NCI-H1105 treated with DMSO at 0.1 percent for 48 hours (cell line): ENCODE measurements at places on chromosomes 4 and X.
A peak's percentile ranks its signal among the peaks of the same experiment; 100 is the strongest.

DNA sequence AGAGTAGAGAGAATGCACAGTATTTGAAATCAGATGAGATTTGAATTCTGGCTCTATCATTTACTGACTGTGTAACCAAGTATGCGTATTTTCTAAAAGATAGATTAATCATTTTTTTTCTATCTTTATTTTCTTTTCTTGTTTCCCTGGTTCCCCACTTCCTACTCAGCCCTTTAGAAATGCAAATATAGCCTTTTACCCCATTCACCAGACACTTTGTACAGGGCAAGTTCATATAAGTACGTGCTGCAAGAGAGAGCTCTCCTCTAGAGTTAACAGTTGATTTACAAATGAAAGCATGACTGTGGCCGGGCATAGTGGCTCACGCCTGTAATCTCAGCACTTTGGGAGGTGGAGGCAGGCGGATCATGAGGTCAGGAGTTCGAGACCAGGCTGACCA is 17.8 kb upstream of the TDO2 start:
- DNase-seq, result no peak

DNA sequence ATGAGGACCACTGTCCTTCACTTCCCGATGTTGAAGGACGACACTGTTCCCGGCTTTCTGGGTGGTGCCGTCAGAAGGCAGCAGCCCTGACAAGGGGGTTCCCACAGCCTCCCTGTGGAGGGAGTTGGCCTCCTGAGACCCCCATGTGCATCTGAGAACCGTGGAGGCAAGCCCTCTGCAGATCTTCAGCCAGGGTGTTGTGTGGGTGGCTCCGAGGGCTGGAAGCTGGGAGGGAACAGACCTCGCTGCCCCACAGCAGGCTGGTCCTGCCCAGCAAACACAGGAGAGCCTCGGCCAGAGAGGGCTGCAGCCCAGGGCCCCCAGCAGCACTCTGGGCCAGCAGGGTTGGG is 16.2 kb downstream of the DGKQ start:
- no peak for DNase-seq

GRCh38 chr4:80500613-80501012 is 165.1 kb downstream of the CFAP299 start:
- DNase-seq, result no peak

- DNase-seq, result no peak
These were observed 11.7 kb upstream of the MAP7D3 start for GRCh38 chrX:136262812-136263315.

DNA sequence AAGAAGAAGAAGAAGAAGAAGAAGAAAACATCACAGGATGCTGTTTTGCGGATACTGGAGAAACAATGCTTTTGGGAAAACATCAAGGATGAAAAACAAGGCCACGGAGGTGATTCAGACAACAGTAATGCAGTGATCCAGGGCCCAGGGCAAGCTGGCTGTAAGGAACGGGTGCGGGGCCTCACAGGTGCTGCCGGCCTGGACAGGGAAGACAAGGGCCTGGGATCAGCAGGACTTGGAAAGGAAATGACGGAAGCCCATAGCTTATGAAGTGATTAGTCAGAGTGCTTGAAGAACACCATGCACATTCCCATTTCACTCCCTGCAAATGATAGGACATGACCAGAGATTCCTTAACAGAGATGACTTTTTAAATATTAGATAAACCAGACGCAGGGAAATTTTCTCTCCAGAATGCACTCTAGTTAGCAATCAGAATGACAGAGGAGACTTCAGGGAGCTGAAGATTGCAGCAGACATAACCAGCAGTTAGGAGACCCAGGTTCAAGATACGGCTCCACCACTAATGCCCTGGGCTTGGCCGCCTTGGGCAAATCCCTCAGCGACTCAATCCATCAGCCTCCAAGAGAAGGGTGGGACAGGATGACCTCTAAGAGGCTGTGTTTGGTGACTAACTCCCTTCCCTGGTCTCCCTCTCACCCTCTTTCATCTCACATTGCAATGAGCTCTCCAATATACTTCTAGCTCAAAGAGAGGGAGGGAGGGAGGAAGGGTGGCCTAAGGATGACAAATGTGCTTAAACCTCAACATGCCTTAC is 54.1 kb downstream of the APBB2 start:
- no peak for DNase-seq

DNA sequence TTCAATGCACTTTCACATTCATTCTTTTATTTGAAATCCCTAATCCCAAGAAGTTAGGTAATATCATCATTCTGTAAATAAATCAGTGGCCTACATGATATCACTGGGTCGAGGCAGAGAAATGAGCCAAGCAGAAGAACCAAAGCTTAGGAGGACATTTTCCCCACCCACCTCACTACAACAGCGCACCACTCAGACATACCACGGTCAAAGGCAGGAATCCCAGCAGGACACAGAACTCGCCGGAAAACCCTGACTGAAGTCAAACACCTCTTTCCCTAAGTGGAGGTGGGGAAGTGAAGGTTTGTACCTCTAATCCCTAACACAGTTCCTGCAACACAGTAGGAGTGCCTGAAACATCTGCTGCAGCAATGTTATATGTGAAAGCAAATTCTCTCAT is 21.5 kb downstream of the RELL1 start:
- no peak for DNase-seq

- no peak for DNase-seq
These were observed 199.2 kb downstream of the RASL11B start for GRCh38 chr4:53061091-53061850.

DNA sequence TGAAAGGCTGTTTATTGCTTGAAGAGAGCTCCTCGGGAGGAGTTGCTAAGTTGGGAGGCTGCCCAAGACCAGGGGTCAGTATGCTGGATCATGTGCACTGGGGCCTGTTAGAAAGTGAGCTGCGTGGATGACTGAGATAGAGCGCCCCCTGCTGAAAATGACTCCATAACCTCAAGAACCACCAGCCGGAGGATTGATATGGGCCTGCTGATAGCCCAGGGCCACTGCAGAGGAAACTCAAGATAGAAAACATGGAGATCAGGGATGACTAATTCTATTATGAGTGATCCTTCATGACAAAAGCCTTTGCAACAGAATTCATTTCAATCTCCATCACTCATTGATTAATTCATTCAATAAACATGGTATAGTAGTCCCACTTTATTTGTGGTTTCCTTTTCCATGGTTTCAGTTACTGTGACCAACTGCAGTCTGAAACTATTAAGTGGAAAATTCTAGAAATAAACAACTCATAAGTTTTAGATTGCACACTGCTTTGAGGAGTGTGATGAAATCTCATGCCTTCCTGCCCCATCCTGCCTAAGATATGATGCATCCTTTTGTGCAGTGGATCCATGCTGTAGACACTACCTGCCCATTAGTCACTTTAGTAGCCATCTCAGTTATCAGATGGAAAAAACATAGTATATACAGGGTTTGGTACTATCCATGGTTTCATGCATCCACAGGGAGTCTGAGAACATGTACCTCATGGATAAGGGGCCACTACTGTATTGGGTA is 126.7 kb upstream of the MBNL3 start:
- peak; percentile 15 for DNase-seq

- no peak for DNase-seq
These were observed 35.3 kb downstream of the FAM13A start for GRCh38 chr4:89021684-89022083.

GRCh38 chrX:23559975-23560374 is 107.3 kb upstream of the PRDX4 start:
- no peak for DNase-seq

- no peak for DNase-seq
These were observed 146.4 kb downstream of the GPC3 start for GRCh38 chrX:133838761-133839676.

- DNase-seq, result no peak
These were observed 15.2 kb upstream of the TXLNG start for GRCh38 chrX:16770970-16771482.

GRCh38 chr4:127236889-127237288 is 395.9 kb upstream of the INTU start:
- no peak for DNase-seq

GRCh38 chrX:139881572-139881971 is 51.3 kb downstream of the ATP11C start:
- no peak for DNase-seq

GRCh38 chrX:72280321-72280845 is 3.3 kb upstream of the RPS4X start:
- no peak for DNase-seq

DNA sequence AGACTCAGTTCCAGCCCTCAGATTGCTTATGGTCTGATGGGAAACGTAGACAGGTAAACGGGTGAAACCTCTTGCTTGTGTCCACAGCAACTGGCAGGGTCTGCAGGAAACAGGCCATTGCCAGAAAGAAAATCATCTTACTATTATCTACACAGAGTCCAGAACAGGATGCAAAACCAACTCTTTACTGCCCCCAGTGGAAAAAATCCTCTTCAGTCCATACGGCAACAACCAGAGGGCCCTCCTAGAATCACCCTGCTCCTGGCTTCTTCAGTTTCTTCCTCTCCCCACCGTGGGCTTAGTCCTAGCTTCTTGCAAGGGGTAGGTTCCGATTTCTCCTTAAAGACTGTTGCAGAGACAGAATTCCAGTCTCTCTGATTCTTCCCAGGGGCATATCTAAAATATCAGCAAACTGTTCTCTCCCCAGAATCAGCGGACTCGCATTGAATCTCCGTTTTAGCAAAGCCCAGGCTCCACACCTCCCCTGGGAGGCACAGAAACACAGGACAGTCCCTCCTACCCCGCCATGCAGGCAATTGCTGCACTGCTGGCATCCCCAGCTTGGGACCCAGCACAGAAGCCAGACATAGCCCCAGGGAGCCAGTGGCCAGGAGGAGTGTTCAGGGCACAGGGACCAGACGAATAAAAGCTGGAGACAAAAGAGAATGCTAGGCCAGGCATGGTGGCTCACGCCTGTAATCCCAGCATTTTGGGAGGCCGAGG is 41.0 kb upstream of the SH3RF1 start:
- DNase-seq, result peak; percentile 2

- DNase-seq, result no peak
These were observed 1450.3 kb downstream of the STIM2 start for GRCh38 chr4:28310926-28311325.

- no peak for DNase-seq
These were observed 1136.6 kb downstream of the FAT4 start for GRCh38 chr4:126451237-126451873.

GRCh38 chr4:187188118-187188517 is 464.5 kb upstream of the FAT1 start:
- DNase-seq, result no peak

DNA sequence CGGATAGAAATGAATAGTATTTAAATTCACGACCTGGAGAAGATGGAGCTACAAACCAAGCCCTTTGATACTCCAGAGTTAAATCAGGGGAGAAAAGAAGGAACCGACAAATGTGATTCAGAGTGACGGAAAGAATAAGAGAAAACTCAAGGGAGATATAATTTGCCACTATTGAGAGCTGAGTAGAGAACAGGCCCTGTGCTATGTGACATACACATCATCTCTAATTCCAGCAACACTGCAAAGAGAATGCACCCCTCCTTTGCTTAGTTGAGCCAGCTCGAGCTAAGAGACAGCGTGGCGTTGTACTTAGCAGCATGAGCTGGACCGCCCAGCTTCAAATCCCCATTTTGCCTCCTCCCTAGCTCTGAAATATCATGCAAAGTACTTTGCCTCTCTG is 266.4 kb upstream of the TENM3 start:
- no peak for DNase-seq

DNA sequence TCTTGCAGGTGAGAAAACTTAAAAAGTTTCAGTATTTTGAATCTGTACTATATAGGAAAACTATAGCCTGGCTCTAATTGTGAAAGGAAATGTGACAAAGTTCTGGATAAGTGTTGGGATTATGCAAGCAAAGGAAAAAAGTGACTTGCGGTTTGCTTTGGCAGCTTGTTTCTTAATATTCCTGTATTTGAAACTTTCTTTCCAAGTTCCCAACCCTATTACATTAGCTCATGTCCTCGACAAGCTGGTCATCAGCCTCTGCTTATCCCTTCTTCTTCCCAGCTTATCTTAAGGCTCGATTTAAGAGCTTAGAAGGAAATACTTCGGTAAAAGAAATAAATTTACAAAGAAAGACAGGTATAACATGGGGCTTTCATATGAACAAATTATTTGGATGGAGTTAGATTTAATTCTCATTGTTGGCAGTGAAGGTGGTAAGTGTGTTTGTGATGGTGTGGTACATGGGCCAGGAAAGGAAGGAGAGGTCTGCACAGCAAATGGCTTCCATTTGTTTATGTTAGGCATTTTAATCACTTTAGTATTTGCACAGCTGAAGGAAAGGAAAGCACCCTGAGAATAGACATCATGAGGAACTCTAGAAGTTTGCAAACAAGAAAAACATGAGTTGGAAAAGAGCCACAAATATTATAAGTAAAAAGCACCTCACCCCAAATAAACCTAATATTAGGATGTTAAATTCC is 5.1 kb upstream of the MYOZ2 start:
- no peak for DNase-seq
